ENCODE measurements at places on chromosomes 5 and 9.

DNA sequence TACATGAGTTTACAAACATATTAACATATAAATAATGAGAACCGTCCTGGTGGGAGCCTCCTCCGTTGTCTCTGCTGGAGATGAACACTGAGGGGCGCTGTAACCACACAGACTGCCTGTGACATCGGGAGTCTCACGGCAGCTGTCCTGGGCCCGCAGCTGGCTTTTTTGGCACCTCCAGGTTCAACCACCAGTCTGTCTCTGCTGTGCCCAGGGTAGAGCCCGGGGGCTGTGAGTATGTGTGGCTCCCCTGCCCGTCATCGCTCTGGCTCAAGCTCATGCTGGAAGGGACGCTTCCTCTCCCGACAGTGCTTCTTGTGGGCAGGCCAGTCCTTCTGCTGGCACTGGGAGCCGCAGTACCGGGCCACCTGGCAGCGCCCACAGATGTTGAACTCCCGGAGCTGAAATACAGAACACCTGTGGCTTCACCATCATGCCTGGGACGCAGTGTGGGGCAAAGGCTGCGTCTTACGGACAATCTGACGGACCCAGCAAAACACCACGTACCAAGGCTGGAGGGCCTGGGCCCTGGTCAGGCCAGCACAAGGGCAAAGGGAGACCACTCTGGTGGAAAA, 3.6 kb upstream of the DPH7 start:
- peak; percentile 56 for DNase-seq

DNA sequence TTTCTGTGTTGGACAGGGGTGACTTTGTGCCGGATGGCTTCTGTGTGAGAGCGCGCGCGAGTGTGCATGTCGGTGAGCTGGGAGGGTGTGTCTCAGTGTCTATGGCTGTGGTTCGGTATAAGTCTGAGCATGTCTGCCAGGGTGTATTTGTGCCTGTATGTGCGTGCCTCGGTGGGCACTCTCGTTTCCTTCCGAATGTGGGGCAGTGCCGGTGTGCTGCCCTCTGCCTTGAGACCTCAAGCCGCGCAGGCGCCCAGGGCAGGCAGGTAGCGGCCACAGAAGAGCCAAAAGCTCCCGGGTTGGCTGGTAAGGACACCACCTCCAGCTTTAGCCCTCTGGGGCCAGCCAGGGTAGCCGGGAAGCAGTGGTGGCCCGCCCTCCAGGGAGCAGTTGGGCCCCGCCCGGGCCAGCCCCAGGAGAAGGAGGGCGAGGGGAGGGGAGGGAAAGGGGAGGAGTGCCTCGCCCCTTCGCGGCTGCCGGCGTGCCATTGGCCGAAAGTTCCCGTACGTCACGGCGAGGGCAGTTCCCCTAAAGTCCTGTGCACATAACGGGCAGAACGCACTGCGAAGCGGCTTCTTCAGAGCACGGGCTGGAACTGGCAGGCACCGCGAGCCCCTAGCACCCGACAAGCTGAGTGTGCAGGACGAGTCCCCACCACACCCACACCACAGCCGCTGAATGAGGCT, at the start of gene ADRB2:
Gene ADRB2, plus strand, starts transcription at position 559 of the 686 bp plus-strand sequence. CDS start 221 bp downstream, outside the sequence.
- DNase-seq: peak; percentile 96

GRCh38 chr5:56323505-56323904, 90.4 kb upstream of the ANKRD55 start:
- DNase-seq: no peak

GRCh38 chr5:127518319-127518621, 830 bp downstream of the PRRC1 start:
- no peak for DNase-seq

- no peak for DNase-seq
Measured at GRCh38 chr5:174970502-174970901, 246.1 kb downstream of the MSX2 start.

- no peak for DNase-seq
Measured at GRCh38 chr9:2645569-2645968, 24.0 kb downstream of the VLDLR start.

DNA sequence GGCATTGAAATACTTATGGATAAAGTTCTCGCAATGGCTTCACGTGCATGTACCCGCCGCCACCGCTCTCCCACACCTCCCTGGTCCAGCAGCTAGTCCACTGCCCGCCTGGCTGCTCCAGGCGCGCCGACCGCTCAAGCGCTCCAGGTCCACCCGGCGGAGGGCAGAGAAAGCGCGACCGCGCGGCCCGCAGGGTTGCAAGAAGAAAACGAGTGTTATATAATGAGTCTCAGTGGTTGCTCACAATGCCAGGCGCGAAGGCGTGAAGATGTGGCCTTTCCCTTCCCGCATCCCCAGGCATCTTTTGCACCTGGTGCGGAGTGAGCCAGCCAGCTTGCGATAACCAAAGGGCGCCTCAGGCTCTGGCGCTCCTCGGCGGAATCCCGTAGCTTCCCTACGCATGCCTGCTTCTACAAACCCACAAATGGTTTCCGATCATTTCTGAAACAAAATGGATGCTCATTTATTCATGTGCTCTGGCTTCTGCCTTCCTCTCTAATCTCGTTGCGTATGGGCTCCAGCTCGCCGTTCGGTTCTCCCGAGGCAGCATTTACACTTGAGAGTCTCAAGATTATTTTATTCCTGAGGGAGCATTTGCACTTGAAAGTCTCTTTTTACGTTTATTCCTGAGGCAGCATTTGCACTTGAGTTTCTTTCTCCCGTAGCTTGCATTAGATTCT, 25.7 kb downstream of the CDKN2A start:
- DNase-seq: peak; percentile 21

- no peak for DNase-seq
Measured at GRCh38 chr5:34996261-34996660, 51.5 kb downstream of the AGXT2 start.

GRCh38 chr5:139971202-139971725, 71.8 kb downstream of the NRG2 start:
- no peak for DNase-seq

DNA sequence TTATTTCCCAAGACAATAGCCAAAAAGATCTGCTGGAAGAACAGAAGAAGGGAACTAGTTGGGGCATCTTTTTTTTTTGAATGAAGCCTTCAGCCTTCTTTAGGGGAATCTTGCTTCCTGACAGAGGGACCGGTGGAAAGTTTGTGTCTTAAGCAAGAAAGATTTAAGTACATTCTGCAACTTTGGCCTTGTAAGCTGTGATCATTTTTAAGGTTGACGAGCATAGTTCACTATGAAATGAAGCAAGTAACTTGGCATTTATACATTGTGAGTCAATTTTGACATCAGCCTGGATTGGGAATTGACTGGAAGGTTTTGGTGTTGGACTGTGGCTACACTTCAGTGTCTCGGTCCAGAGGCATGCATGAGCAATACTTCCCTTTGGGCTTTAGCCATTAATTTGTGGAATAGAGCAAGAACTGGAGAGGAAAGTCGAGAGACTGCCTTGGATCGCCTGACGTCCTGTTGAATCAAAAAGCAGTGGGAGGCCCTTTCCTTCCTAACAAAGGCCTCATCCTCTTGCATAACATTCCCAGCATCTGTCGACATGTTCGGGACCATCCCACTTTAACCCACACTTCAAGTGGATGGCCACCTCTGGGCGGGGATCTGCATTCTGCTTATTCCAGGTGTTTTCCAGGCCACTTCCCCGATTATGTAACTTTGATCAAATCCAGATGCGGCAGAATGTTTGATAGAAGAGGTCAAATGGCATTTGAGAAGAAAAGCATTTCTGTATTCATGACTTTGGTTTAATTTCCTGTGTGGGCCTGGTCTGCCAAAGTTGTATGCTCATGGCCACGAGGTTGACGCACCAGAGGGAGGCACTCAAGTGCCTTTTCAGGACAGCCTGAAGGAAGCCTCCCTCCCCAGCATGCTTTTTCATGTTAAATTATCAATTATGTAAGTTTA, 12.5 kb downstream of the ABL1 start:
- peak; percentile 84 for DNase-seq

DNA sequence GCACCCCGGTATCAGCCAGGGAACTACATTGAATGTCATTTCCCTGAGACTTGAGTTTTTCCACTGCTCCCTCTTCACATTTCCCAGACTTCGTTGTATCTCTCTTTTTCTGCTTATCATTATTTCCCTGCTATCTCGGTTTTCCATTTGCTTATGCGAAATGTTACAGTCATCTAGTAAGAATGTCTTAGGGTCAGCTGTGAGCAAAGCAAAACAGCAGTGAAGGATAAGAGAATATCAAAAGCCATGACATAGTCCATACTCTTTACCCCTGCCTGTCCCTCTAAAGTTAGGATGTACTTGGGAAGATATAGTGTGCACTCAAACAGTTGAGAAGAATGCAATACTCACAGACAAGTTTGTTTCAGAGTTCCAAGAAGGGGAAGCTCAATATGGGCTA, 88.7 kb downstream of the ITGA1 start:
- no peak for DNase-seq

- no peak for DNase-seq
Measured at GRCh38 chr9:5554254-5554653, 43.9 kb downstream of the PDCD1LG2 start.
